ENCODE measurements at places on chromosomes 4 and X.

- no peak for DNase-seq
Measured at GRCh38 chr4:31557437-31557836, 837.3 kb downstream of the PCDH7 start.

GRCh38 chr4:79078339-79078738, 139.1 kb upstream of the PAQR3 start:
- DNase-seq = no peak

DNA sequence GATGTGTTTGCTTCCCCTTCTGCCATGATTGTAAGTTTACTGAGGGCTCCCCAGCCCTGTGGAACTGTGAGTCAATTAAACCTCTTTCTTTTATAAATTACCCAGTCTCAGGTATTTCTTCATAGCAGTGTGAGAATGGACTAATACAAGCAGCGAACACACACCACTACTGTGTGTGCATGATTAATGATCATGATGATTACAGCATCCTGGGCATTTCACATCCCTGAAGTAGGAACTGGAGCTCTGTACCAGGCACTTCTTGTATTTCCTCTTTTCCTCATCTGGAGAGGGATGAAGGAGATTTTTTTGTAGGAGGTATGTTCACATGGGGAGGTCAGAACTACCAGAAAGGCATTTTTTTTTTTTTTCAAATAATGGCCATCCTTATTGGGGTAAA, 60.8 kb downstream of the PPM1K start:
- no peak for DNase-seq

GRCh38 chrX:119618439-119618838, 12.2 kb upstream of the NKRF start:
- no peak for DNase-seq

- DNase-seq = no peak
Measured at GRCh38 chrX:70922774-70923473, 8.0 kb downstream of the SLC7A3 start.

- DNase-seq = no peak
Measured at GRCh38 chr4:152680988-152681603, 1.3 kb upstream of the TMEM154 start.

DNA sequence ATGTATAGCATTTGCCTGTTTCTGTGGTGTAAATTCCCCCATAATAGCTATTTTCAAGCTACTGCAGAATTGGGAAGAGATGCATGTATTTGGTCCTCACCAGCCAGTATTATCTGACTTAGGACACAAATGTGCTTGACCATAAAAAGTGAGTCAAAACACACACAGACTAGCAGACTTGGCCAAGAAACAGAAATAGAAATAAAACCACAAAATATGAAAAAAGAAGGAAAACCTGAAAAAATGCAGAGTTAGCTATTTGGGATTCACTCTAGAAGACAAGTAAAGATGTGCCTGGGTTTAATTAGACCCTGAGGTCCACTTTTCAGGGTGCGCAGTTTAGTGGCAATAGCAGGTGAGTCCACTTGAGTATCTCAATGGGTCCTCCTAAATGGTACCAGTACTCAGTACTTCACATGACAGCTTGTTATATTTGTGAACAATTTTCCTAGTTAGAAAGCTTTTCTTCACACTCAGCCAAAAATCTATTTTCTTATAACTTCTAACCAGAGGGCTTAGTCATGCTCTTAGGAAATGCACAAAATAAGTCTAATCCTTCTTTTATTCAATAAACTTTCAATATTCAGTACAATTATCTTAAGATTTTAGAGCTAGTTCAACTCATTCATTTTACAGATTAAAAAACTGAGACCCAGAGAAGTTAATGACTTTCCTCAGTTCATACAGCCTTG, 108.7 kb upstream of the JADE1 start:
- DNase-seq = no peak

DNA sequence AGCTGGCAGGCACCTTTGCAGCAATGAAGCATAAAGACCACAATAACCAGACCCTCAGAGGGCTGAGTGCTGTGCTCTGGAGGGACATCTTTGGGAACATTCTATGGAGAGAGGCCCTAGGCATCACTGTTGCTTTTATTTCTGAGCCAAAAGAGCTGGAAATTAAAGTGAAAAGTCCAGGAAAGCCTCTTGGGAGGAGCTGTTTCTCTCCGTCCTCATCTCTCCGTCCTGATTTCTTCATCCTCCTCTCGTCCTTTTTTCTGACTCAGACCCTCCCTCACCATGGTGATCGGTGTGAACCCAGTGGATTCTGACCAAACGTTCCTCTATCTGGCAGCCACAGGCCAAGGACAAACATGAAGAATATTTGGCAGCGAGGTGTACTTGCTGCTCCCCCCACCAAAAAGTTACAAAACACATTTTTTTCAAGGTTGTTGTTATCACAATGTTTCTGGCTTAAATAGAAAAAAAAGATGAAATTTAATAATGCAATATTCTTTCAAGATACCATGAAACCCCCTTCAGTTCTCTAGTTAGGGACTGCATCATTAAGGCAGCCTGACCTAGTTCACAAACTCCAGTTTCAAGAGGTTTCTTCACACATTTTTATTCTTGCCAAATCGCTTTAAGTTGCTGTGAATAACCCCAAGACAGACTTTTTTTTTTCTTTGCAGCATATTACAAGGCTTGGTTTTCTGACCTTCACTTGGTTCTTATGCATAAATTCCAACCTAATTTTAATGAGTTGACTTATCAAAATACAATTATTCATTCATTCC, 80.2 kb downstream of the SCD5 start:
- no peak for DNase-seq

All from NCI-H1105 (cell line).